ENCODE measurements at places on chromosomes 2 and 18.
A peak's percentile ranks its signal among the peaks of the same experiment; 100 is the strongest.

DNA sequence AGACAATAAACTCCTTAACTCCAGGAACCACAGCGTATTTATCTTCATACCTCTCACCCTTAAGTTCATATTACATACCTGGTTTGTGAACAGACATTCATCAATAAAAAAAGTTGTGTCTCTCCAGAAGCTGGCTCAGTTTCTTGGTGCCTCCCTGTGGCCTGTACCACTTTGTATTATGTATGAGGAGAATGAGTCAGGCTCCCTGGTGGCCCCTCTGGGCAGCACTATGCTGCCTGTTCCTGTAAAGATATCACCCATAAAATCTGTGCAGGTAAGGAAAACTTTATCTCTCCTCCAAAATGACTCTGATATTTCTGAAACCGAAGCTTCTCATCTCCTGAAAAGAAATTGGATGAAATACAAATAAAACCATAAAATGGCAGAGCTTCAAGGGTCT, 198.4 kb upstream of the NT5C1B start:
- no peak for DNase-seq

- no peak for DNase-seq
Observed at GRCh38 chr2:128727914-128728313, 409.2 kb upstream of the HS6ST1 start.

GRCh38 chr18:7637269-7637668, 70.2 kb downstream of the PTPRM start:
- no peak for DNase-seq

DNA sequence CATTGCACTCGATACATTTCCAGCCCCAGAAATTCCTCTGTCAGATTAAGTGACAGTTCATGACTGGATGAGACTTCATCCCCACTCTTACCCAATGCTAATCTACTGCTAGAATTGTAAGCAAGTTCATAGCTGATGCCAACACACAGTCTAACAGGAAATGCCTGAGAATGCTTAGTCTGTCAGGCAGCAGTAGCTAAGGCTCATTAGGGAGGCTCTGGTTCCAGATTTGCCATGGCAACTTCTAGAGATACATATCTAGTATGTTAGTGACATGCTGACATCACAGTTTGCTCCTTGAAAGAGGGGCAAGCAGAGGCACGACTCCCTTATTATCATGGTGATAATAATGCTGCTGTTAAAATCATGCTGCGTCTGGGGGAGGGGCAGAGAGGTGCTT, 198.4 kb downstream of the RBM43 start:
- no peak for DNase-seq

DNA sequence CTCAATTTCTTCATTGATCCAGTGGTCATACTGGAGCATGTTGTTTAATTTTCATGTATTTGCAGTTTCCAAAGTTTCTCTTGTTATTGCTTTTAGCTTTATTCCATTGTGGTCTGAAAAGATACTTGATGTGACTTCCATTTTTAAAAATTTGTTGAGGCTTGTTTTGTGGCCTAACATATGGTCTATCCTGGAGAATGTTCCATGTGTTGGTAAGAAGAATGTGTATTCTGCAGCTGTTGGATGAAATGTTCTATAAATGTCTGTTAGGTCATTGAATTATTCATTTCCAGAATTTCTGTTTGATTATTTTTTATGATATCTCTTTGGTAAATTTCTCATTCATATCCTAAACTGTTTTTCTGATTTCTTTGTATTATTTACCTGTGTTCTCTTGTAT, 139.8 kb upstream of the THUMPD2 start:
- no peak for DNase-seq

- DNase-seq, result no peak
Observed at GRCh38 chr18:44453505-44453904, 227.2 kb upstream of the SETBP1 start.

- no peak for DNase-seq
Observed at GRCh38 chr18:48641981-48642380, 103.2 kb downstream of the CTIF start.

DNA sequence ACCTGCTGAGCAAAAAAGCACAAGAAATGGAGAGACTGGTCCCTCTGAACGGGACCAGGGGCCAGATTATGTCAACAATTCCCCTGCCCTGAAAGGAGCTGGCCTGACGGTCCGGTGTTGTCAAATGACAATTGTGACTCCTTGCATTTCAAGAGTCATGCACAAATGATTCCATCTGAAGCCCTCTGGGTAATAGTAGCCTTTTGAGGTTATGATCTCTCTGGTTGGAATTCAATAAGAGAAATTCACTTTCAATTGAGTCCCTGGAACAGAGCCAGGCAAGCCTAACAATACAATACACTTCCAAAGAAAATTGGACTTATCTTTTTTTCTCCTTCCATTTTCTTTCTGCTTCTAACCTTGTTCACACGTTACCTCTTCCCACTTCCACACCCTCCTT, 116.9 kb downstream of the C1D start:
- DNase-seq, result no peak

DNA sequence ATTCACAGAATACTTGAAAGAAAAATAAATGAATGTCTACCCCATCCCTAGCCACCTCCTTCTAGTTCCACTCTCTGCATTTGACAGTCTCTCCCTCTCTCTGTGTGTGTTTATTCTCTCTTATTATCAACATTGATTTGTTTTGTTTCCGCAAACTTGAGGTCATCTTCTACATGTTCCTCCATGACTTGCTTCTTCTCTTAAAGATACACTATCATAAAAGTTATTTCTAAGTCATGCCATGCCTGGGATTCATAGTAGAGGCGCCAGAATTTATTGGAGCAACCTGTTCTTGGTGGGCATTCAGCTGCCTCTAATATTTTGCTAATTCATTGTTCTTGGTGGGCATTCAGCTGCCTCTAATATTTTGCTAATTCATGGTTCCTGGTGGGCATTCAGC, 58.9 kb upstream of the SMAD7 start:
- no peak for DNase-seq

- DNase-seq, result peak; percentile 63
Observed at GRCh38 chr2:170409164-170409535, 231.2 kb downstream of the MYO3B start.

- no peak for DNase-seq
Observed at GRCh38 chr2:239910404-239910803, 114.7 kb downstream of the NDUFA10 start.

DNA sequence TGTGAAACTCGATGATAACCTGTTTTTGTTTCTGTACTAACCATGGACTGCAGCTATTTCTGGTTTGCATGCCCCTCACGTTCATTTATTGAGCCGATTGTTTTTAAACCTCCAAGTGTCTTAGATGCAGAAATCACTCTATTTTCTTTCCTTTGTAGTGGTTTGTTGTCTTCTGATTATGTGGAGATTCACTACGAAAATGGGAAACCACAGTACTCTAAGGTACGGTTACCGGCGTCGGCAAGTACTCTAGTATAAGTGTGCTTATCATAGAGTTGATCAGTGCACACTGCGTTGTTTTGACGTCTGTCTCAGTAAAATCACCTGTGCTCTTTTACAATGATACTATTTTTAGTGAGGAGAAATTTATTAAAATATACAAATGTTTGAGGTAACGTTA, 87.4 kb downstream of the ADAM23 start:
- DNase-seq, result no peak

DNA sequence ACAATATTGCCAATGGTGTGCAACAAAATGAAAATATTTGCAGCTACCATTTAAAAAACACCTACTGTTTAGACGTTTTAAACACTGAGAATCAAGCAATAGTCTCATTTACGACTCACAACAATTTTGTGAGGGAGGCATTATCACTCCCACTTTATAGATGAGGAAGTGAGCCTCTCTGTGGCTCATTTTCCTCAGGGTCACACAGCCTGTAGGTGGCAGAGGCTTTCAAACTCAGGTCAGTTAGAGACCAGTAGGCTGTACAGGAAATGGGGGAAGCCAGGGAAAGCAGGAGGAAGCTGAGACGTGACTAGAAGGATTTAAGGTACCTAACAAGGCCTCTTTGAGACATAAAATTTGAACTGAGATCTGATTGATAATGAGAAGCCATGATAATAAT, 95.0 kb upstream of the ZNF521 start:
- DNase-seq, result no peak

DNA sequence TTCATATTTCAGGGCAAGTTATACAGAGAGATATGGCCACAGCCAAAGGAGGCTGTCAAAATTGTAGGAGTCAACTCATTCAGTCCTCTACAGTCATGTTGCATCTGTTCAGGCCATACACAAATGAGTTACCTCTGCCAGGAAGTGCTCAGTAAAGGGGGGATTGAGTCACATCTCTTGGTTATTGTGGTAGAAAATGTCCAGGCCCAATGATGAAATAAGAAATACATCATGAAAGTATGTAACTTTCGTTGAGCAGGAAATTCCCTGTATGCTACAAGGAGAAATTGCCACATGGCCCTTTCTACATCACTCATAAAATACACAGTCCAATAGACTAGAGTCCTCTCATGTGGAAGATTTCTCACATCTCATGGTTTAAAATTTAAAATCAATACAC, 103.9 kb upstream of the COL3A1 start:
- no peak for DNase-seq

DNA sequence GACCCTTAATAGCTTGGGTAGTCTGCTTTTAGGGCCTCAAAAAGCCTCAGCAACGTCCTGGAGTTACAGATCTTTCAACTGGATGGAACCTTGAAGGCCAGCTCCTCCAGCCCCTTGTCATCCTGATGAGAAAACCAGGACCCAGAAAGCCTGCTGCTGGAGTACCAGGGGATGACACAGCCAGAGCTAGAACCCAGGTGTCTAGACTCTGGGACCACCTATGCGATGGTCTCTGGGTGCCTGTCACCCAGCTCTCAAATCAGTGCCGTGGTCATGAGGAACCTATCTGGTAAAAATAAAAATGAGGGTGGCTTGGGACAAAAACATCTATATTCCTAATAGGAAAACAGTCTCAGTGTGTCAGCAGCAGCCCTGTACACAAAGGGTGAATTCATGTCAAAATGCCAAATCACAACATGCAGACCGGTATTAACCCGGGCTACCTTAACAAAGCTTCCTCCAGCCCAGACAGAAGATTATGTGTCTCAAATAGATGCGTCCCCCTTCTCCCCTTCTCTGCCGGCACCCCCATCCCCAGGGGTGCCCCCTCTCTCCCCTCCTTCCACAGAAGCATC, 28.5 kb downstream of the SMAD7 start:
- DNase-seq, result no peak

DNA sequence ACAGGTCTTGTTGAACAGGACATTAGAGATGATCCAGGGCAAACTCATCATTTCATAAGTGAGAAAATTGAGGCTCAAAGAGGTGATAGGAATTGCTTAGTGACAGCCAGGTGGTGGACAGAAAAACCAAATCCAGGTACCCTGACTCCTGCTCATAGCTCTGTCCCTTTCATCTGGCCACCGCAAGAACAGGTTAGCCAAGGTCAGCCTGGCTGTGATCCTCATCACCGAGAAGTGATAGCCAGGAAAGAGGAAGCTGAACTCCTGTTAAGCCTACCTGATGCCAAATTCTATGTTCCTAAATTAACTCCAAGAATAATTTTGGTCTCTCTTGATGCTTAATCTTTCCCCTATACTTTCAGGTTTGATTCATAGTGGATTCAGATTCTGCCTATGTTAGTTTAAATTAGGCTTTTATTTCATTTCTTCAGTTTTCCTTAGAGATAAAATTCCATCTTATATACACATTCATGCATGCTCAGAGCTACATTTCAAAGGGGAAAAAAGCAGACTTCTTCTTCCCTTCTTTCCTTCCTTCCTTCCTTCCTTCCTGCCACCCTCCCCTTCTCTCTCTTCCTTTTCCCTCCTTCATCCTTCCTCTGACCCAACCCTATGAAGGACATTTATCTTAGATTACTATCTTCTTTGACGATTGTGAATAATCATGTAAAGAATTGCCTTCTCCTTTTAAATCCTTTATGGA, 17.3 kb upstream of the CRIM1 start:
- DNase-seq, result no peak

DNA sequence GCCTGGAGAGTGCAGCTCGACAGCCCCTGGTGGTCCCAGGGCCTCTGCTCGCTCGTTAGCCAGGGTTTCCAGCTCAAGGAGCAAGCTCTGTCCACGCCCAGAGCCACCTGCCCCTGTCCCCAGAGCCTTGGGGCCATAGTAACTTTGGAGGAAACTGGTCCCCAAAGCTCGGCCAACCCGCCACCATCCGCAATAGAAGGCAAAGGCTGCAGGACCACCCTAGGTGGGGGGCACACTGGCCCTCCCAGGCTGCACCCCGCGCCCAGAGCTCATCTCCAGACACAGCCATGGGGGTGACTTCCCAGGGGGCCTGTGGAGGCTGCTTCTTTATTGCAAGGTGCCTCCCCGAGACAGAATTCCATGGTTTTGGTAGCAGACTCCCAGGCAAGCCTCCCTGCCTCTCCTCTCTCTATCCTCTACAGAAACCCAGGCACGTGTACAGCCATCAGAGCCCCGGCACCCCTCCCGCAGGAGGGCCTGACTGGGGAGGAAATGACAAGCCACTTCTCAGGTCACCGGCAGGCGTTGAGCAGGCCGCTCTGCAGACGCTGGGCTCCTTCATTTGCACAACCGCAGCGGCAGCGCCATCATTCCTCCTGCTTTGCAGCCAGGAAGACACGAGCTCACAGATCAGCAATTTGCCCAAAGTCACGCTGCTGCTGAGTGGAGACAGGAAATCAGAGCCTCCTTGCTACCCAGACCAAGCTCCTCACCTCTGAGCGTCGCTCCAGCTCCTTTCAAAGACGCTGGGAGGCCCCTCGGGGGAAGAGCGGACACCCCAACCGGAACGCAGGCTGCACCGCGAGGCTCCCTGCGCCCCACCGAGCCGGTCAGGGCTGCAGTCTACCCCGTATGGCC, 80.2 kb downstream of the NDUFA10 start:
- peak; percentile 37 for DNase-seq

- DNase-seq, result no peak
Observed at GRCh38 chr2:95231723-95232122, 24.4 kb downstream of the ZNF892 start.

DNA sequence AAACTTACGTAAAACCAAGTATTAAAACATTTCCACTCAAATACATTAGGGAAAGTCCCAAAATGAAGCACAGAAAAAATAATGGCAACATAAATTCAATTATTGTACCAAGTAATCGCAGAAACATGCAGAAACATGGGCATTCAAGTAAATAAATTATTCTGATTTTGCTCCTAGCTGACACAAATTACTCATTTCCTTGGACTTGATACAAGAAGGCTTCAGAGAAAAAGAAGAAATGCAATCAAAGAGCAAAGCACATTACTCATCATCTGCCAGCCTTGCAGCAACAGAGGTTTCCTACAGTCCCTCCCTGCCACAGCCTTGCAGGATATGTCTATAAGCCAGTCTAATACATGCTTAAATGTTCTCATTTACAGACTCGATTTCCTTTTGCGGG, 439.8 kb upstream of the LYPD1 start:
- no peak for DNase-seq

GRCh38 chr2:50763776-50764175, 268.2 kb downstream of the NRXN1 start:
- no peak for DNase-seq

Data from mucosa of descending colon (tissue), 3 donors.